NCI-H510A treated with DMSO at 0.1 percent for 48 hours (cell line): ENCODE measurements at places on chromosomes 4 and X.

DNA sequence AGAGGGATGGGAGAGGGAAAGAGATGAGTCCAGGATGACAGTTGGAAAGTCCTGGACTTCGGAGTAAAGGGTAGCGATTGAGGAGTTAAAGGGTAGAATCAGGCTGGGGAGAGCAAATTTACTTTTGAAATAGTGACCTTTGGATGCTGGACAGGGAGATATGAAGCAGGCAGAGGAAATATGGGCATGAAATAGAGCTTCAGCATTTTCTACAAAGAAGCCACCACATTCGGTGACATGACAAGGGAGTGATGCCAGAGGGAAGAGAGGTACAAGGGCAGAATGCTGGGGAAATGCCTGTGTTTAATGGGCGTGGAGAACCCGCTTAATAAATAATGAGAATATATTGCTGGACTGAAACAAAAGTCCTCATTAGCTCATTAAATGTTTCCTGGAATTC, 92.7 kb downstream of the TBL1X start:
- DNase-seq: no peak

GRCh38 chrX:68941385-68941952, 112.6 kb downstream of the EFNB1 start:
- no peak for DNase-seq

- DNase-seq: no peak
Observed at GRCh38 chr4:83107631-83108030, 6.9 kb downstream of the PLAC8 start.

GRCh38 chrX:134459683-134460004, 321 bp upstream of the HPRT1 start:
- no peak for DNase-seq

- no peak for DNase-seq
Observed at GRCh38 chr4:80613470-80613869, 277.9 kb downstream of the CFAP299 start.
